ENCODE measurements at places on chromosomes 11 and 22.
A peak's percentile ranks its signal among the peaks of the same experiment; 100 is the strongest.

- DNase-seq = peak; percentile 64
Measured at GRCh38 chr22:42648368-42649245, 585 bp downstream of the CYB5R3 start.

DNA sequence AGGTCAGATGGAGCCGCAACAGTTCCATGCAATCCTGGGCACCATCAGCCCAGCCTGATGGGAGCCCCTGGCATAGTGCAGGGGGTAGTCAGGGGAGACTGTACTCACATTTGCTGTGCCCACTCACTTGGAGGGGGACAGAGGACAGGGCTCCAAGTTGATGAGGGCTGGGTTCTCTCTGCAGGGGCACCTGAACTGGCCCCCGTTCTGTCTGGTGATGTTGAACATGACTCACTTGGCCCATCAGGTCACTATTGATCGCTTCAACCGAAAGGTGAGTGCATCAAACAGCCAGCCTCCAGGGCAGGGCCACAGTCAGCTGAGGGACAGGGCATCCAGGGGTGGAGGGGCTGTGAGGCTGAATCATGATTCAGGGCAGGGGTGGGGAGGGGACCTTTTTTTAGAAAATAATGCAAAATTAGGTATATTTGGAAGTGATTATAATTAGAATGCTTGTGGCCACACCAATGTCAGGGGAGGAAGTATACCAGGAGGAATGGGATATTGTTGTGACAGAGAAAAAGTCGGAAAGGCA lies 66.4 kb downstream of the OTOG start:
- DNase-seq = no peak

DNA sequence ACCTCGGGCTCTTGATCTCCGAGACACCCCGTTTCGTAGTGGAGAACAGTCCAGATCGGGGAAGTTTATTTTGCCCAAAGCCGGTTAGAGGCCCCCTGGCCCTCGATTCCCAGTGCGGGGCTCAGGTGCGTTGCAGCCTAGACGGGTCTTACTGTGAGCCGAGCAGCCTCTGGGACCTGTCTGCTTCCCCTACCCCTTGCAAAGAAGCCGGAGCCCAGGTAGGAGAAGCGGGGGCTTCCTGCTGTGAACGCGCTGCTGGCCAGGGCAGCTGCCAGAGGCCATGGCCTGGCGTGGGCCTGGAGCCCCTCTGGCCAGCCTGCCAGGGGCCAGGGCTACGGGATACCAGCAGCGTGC lies 621 bp downstream of the TSPO start:
- DNase-seq = peak; percentile 24

DNA sequence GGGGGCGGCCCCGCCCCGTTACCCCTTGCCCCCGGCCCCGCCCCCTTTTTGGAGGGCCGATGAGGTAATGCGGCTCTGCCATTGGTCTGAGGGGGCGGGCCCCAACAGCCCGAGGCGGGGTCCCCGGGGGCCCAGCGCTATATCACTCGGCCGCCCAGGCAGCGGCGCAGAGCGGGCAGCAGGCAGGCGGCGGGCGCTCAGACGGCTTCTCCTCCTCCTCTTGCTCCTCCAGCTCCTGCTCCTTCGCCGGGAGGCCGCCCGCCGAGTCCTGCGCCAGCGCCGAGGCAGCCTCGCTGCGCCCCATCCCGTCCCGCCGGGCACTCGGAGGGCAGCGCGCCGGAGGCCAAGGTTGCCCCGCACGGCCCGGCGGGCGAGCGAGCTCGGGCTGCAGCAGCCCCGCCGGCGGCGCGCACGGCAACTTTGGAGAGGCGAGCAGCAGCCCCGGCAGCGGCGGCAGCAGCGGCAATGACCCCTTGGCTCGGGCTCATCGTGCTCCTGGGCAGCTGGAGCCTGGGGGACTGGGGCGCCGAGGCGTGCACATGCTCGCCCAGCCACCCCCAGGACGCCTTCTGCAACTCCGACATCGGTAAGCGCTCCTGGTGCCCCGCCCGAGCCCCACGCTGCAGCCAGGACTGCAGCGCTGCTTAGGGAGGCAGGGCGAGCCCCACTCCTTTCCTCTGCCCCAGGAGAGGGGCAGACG lies at the start of gene TIMP3:
TIMP3 (plus strand) TSS at position 169 of the 700 bp plus-strand sequence; CDS start at position 466, 297 bp downstream.
- peak; percentile 81 for DNase-seq
